ENCODE measurements at places on chromosomes 7 and 10.

GRCh38 chr10:29130190-29130673 is 158.6 kb upstream of the LYZL1 start:
- DNase-seq = peak; percentile 33

- DNase-seq = no peak
Measured at GRCh38 chr7:128358233-128358632, 3.3 kb downstream of the PRRT4 start.

DNA sequence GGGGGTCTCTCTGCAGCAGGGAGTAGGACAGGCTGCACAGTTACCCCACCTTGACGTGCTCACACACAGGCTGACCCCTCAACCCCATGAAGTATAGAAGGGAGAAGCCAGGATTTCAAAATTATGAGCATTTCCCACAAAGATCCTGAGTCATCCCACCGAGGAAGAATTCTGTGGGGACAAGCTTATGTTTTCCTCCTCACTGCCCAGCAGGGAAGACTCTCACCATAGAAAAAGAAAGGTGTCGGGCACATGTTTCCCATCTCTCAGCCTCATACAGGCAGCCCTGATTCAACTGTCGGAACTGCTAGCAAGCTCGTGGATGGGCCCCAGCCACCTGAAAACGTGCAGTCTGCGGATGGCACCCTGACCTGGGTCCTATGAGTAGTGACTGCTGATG is 499.7 kb upstream of the MKI67 start:
- no peak for DNase-seq

- no peak for DNase-seq
Measured at GRCh38 chr7:158812684-158813083, 16.6 kb downstream of the ESYT2 start.

- peak; percentile 73 for DNase-seq
Measured at GRCh38 chr7:128053023-128053422, 21.8 kb upstream of the LRRC4 start.

DNA sequence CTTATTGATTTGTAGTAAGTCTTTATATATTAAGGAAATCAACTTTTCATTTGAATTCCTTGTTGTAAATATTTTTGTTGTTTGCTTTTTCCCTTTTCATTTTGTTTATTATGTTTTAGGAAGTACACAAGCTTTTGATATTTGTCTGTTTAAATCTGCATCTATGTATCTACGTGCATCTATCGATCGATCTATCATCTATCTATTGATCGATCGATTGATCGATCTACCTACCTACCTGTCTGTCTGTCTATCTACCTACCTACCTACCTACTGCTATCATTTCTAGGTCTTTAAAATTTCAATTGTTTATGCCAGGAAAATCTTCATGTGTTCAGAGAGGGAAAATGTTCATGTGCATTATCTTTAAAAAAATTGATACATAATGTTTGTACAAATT is 216.8 kb upstream of the MTPN start:
- DNase-seq = no peak

DNA sequence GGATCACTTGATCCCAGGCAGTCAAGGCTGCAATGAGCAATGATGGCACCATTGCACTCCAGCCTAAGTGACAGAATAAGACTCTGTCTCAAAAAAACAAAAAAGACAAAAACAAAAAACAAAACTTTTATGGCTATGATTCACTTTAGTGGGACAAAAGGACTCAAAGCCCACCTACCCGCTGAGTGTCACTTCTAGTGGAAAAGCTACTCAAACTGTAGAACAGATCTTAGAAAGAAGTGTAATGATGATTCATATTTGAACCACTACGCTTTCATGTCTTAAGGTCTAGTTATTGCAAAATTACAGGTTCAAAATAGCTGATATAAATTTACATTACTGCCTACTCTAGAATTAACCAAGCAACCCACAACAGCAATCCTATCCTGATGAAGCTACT is 47.1 kb upstream of the OTUD1 start:
- DNase-seq = no peak

DNA sequence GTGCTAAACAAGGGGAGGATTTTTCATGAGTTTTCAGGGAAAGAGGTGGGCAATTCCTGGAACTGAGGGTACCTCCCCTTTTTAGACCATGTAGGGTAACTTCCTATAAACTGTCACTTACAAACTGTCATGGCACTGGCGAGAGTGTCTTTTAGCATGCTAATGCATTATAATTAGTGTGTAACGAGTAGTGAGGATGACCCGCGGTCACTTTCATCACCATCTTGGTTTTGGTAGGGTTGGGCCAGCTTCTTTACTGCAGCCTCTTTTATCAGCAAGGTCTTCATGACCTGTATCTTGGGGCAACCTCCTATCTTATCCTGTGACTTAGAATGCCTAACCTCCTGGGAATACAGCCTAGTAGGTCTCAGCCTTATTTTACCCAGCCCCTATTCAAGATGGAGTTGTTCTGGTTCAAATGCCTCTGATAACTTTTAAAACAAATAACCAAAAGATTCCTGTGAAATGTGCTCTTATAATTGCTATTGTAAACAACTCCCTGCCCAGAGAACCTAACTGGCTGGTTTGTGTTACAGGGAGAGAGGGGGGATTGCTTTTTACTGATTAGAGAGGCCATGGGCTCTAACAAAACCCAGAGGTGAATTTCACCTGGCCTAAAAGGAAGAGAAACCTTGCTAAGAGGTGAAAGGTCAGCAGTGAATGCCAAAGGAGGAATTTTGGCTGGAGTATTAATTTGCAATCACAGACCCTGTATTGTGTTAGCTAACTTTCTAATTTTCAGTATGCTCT is 64.3 kb downstream of the EEPD1 start:
- no peak for DNase-seq

GRCh38 chr10:14389981-14390590 is 59.4 kb upstream of the FRMD4A start:
- no peak for DNase-seq

- DNase-seq = no peak
Measured at GRCh38 chr10:96034625-96035024, 8.8 kb upstream of the CCNJ start.

GRCh38 chr7:157863906-157864810 is 527.4 kb downstream of the DNAJB6 start:
- DNase-seq = no peak

DNA sequence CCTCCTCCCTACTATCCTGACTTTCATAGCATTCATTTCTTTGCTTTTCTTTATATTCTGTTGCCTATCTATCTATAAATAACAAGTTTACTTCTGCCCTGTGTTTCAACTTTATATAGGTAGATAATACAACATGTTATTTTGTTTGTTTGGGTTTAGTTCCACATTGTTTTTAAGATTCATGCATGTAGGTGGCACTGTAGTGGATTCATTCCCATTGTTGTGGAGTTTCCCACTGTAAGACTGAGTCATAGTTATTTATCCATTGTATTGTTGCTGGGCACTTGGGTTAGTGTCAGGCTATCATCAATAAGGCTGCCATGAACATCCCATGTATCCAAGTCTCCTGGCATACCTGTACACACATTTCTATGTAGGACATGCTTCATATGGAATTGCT is 127.7 kb downstream of the ARHGAP22 start:
- DNase-seq = no peak

- DNase-seq = peak; percentile 74
Measured at GRCh38 chr10:110005719-110006118, 2.1 kb upstream of the ADD3 start.

- no peak for DNase-seq
Measured at GRCh38 chr10:122130474-122131110, 140.5 kb upstream of the BTBD16 start.

- DNase-seq = peak; percentile 66
Measured at GRCh38 chr10:79444199-79445119, 965 bp downstream of the ZCCHC24 start.

- no peak for DNase-seq
Measured at GRCh38 chr10:1115607-1115955, 59.4 kb downstream of the WDR37 start.

GRCh38 chr10:95273393-95274312 is 17.1 kb downstream of the PDLIM1 start:
- no peak for DNase-seq

DNA sequence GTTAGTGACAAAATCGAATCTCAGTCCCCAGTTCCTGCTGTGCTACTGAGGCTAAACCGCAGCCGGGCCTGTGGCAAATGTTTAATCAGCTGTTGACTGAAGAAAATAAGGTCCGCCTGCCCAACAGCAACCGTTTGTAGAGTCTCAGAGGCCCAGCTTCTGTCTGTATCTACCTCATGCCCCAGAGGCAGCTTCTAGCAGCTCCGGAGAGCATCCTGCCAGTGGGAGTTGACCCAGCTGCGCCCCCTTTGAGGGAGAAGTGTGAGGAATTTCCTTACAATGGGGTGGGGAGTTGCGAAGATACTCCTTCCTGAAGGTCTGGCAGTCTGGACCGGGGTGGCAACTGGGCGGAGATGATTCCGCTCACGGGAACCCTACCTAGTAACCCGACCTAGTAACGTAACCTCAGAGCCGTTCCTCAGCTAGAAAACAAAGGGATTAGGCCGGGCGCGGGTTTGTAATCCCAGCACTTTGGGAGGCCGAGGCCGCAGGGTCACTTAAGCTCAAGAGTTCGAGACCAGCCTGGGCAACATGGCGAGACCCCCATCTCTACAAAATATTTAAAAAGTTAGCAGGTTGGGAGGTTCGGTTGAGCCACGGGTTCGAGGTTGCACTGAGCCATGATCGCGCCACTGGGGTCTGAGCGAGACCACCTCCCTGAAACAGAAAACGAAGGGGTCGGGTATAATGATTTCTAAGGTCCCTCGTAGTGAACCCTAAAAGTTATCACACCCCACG is 846 bp upstream of the ZNF775 start:
- DNase-seq = peak; percentile 73

DNA sequence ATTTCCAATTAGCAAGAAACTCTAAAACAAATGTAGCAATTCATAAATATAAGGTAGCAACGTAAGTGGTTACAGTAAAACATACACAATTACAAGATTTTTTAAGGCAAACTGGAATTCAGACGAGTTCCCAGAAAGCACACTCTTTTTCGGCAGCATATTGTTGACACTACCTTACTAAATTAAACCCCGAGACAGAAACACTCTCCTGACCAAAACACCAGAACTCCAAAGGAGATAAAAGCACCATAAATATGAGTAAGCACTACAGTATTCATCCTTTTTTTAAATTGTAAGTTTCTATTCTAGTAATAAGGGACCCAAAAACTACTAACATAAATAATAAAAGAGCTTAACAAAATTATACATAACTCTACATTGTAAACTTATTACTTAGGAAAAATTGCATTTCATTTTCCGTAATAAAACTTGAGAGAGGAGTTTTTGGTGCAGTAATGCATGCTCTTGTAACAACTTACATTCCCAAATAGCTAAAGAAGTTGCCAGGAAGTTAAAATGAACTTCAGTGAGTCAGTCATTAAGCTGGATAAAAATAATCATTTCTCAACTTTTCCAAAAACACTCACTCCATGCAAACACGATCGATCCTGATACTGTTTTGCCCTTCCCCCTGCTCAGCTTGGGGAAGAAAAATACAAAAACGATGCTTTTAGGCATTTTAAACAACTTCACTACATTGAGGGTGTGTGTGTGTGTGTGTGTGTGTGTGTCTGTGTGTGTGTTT is 2.0 kb downstream of the PIP4K2A start:
- DNase-seq = no peak

DNA sequence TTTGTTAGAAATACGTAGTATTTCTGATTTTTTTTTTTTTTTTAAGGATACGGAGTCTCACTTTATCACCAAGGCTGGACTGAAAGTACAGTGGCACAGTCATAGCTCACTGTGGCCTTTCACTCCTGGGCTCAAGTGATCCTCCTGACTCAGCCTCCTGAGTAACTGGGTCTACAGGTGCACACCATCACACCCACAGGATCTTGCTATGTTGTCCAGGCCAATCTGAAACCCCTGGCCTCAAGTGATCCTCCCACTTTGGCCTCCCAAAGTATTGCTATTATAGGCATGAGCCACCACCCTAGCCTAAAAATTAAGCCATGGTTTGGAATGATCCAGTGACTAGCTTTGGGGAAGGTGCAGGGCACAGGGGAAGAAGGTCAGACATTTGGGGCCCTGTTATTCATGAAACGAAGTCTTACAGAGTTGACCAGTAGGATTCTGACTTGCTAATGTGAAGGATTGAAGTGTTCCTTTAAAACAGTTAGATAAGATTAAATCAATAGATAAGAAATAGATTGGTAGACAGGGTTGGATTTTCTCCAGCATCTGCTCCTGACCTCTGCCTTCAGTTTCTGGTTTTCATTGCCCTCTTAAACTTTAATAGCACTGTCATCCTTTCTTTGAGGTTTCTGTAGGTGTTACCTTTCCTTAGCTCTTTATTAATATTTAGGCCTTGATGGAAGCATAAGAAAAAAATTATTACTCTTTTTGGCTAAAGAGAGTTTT is 121.6 kb downstream of the LRRC4 start:
- DNase-seq = no peak

GRCh38 chr7:21934808-21935207 is 10.9 kb downstream of the CDCA7L start:
- no peak for DNase-seq

DNA sequence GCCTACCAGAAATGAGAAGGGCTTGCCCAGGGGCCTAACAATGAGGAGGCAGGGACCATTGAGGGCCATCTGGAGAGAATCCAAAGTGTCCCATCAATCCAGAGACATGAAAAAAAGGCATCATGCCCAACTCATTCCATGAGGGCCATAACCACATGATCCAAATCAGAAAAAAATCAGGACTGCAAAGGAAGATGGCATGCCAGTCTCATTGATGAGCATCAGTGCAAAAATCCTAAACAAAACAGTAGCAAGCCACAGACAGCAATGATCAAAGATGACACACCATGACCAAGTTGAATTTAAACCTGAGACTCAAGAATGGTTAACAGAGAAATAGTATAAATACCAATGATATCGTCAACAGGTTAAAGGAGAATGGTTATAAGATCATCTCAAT is 7.0 kb upstream of the CYP3A4 start:
- DNase-seq = no peak

GRCh38 chr7:47507522-47507921 is 74.4 kb downstream of the TNS3 start:
- no peak for DNase-seq

- no peak for DNase-seq
Measured at GRCh38 chr7:36191292-36191920, 38.4 kb downstream of the EEPD1 start.

GRCh38 chr7:46244757-46245156 is 323.7 kb upstream of the IGFBP3 start:
- DNase-seq = no peak

DNA sequence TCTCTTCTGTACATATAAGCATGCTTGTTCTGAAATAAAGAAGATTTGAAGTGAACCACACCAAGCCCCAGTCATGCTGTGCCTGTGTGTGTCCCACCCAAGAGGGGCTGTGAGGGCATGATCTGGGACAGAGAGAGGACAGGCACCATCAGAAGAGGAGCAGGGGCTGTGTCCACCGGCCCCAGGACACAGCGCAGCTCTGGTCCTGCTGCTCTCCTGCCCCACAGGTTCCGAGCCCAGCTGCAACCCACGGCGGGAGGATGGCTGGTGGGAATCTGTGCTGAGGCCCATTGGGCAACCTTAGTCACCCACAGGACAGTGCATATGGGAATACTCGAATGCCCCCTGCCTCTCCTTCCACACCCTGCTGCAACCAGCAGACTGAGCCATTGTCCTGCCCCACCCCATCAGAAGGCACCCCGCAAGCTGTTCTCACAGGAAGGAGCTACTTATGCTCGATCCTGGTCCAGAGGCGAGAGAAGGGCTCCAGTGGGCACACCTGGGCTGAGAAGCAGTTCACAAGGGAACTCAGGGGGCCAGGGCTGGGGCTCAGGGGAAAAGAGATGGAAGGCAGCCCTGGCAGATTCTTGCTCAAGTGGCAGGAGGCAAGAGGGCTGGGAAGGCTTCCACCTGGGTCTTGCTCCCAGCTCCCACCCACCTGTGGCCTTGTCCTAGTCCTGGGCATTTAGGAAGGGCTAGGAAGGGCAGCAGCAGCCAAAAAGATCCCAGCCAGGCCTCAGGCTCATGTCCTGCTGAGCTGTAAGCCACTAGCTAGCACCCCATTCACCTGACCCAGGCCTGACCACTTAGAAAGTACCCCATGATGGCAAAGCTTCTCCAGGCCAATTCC is 31.9 kb downstream of the LDB3 start:
- DNase-seq = no peak

All from A673 (cell line).